ENCODE measurements at places on chromosomes 1 and 21. TPM values are rescaled to one million over a fixed set of nuclear protein-coding genes. Genes with fewer than 3 reads are reported as not detected.

- peak; percentile 11 for DNase-seq
Observed at GRCh38 chr1:231407547-231408396, 14.3 kb downstream of the EGLN1 start.

DNA sequence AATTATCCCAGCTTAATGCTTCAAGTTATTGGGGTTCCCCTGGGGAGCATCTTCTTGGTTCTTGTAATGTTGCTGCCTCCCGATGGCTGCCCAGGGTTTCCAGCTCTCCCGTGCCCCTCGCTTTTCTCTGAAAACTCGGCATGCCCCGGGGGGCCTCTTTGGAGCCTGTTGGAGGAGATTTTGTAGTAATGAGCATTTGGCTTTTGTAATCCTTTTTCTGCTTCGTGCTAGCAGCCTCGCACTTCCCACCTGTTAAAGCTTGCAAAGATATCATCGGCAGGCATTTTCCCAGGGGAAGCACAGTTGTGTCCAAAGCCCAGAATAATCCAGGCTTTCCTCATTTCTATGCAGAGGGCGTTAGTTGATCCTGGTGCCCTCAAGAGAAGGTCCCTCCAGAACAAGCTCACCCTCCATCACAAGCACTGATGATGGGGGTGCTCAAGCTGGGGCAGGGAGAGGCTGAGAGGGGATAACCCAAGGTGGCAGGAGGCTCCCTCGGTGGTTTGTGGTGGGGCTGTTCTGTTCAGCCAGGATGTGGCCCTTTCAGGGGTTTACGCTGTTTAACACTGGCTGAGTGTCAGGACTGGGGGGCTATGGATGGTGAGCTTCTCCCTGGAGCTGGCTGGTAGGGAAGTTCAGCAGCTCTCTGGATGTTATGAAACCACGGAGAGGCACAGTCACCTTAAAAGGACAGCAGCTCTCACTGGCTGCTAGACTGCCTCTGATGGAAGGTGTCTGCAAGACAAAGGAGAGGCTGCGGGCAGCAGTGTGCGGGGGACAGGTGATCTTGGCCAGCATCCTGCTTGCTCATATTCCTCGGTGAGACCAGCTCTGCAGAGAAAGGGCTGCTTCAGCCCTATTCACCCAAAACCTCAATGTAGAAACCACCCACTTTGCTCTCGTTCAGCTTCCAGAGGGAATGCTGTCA lies 477.1 kb upstream of the VAMP3 start:
- DNase-seq = peak; percentile 11

DNA sequence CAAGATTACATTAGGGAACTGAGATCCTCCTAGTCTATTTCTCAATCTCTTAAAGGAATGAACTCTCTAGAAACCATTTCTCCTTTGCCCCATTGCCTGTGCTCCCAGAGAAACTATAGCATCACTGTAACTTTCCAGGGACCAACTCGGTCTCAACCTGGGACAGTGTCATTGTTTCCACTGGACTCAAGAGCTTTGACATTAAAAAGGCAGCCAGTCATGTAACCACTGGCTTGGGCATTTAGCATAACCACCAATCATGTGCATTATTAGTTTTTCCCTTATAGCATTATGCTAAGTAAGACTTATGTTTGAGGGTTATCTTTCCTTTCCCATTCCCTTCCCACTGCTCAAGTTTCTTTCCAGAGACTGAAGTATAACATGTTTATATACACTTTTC lies 18.2 kb downstream of the TEX38 start:
- no peak for DNase-seq

The USH2A gene
- 0.12 TPM for polyA plus RNA-seq

DNA sequence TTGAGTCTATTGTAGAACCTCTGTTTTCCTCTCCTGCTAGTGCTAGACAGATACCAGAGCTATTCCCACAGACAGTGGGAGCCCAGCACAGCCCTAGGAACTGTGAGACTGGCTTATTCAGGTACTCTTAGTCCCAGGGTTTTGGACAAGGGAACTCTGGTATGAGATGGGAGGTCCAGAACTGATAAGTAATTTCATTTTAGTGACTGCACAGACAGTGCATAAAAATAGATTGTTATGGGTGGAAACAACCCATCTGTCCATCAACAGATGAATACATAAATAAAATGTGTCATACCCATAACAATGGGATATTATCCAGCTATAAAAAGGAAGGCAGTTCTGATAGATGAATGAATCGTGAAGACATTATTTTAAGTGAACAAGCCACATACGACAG lies 9.0 kb downstream of the EPS8L3 start:
- DNase-seq = no peak

The TLCD4 gene
- 7.3 TPM for polyA plus RNA-seq

DNA sequence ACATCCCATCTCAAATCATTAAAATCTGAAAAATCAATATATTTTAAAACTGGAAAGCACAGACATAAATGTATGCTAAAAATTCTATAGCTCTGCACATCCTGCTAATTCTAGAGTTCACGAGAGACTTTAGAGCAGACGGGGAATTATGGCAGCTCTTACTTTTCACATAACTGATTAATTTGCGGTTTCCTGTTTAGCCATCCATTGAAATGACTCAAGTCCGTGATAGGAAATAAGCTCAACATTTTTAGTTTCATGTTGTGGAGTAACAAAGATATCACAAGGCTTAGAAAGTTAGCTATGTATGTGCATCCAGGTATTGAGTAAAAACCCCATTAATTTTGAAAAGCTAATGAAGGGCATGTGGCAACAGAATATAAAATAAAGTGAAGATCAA lies 123.2 kb downstream of the SMYD2 start:
- no peak for DNase-seq

The ALPL gene
- 2.8 TPM for polyA plus RNA-seq

The FOXD2 gene
- polyA plus RNA-seq = 0.18 TPM

The GPR89A gene
- polyA plus RNA-seq = 14.4 TPM

The FCRL6 gene
- polyA plus RNA-seq = 0.08 TPM

GRCh38 chr1:227521782-227522181 lies 41.6 kb upstream of the ZNF678 start:
- no peak for DNase-seq

DNA sequence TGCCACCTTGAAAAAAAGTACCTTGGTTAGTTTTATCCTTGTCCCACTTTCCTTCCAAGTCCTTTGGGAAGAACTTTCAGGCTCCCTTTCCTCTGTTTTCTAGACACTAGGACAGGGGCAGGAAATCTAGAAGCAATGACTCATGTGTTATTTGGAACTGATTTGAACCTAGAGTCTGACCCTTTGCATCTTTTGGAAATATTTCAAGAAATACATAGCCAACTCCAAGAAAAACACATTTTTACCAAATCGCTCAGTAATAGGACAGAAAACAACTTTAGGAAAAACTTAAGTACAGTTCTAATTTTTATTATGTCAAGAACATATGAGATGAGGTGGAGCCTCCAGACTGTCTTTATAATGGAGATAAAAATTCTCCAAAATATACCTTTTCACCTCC lies 292.4 kb downstream of the PTBP2 start:
- peak; percentile 74 for DNase-seq

DNA sequence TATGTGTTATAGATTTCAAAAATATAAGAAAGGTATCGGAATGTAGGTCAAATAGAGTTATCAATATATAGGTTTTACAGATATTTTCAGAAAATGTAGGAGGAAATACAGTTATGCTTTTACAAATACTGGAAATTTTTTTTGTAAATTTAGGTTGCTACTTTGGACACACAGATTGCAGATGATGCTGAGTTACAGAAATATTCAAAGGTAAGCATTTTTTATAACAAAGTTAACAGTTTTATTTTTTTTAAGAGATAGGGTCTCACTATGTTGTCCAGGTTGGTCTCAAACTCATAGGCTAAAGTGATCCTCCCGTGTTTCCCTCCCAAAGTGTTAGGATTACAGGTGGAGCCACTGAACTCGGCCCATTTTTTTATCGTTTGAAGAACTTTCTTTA lies 66.0 kb downstream of the PATJ start:
- DNase-seq = no peak

The NTPCR gene
- polyA plus RNA-seq = 39.6 TPM

DNA sequence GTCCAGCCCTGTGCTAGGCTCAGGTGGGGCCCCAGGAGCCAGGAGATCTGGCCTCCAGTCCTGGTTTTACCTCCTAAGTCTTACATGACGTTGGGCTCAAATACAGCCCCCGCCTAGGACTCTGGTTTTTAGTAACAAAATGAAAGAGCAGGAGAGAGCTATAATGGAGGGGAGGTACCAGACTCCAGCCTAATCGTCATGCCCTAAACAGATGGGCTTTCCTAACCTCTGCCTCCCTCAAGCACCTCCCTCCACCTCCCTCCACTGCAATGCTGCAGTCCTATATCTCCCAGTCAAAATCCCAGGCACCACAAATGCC lies 28.6 kb downstream of the TTC39A start:
- no peak for DNase-seq

DNA sequence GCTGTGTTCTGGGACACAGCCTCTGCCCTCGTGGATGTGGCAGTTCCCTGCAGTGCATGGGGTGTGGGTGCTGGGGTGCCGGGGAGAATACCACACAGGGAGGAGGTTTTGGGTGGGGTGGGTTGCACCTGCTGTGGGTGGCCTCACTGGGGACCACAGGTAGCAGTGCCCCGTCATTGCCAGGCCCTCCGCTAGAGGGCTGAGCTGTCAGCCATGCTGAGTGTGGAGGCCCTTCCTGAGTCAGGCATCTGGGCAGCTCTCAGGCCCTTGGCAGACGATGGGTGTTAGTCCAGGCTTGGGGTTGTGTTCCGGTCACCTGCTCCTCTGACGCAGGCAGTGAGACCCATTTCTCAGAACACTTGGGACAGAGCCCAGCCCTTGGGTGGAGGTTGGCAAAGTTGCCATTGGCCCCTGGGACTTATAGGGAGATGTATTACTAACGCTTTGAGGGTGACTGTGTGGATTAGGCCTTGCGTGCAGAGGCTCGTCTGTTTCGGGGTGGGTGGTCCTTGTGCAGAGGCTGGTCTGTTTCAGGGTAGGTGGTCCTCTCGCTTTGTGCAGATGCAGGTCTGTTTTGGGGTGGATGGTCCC lies 23.9 kb downstream of the PCNT start:
- peak; percentile 24 for DNase-seq

DNA sequence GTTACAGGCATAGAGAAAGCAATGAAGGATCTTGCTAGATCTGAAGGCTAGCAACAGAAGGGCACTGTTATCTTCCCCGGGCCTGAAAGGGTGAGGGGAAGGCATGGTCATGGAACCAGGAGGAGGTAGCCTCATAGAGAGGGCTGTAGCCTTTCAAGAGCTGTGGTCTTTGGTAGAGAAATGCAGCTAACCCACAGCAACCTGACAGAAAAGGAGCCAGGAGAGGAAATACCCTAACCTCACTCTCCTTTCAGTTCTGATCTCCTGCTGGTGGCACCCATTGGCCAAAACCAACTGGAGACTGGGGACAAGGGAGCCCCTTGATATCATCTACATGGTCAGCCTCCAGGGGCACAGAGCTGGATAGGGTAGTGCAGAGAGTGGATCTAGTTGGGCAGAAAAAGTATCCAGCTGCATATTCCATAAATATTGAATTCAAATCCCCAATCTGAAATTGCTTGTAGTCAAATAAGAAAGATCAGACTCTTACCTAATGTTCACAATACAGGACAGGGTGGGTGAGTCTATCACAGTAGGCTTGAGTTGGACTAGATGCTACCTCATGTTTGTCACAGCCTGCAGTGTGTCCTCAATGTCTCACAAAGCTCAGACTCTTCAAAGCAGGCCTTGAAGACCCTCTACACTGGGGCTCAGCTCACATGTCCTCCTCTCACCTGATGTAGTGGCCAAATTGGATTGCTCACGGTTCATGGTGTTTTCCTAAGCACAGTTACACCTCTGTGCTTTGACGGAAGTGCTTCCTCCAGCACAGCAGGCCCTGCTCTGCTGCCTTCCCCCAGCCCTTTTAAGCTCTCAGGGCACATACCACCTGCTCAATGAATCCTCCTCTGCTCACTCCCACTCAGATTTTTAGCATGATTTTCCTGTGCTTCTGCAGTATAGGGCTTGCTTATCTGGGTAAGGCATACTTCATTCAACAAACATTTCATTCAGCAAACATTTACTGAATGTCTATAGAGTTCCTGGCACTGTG lies 74.1 kb upstream of the JUN start:
- DNase-seq = no peak

- DNase-seq = no peak
Observed at GRCh38 chr1:56167596-56167995, 411.8 kb downstream of the PLPP3 start.

DNA sequence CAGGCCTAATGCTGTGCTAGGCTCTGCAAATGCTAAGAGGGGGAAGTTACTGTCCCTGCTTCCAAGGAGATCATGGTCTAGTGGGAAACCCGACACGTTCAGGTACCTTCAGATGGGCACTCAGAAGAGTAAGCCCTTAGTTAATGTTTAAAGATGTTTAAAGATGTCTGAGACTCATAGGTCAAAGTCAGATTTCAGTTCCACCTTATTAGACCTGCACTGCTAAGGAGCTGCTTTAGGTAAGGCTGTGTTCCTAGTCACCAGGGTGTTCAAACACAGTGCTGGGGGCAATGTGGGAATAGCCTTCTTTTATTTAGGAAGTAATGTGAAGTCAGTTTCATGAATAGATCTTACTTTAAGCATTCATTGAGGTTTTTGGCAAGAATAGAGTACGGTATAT lies 3.8 kb upstream of the RUSC1 start:
- no peak for DNase-seq

The CCDC24 gene
- polyA plus RNA-seq = 1.3 TPM

The LGR6 gene
- polyA plus RNA-seq = 0.88 TPM

GRCh38 chr1:100713626-100714025 lies 5.9 kb upstream of the VCAM1 start:
- DNase-seq = no peak

- DNase-seq = no peak
Observed at GRCh38 chr1:220077887-220078286, 11.7 kb downstream of the BPNT1 start.

The OR2T35 gene
- not detected for polyA plus RNA-seq

GRCh38 chr1:83996191-83996590 lies 2.7 kb downstream of the TTLL7 start:
- no peak for DNase-seq

The CLEC20A gene
- not detected for polyA plus RNA-seq

- DNase-seq = peak; percentile 67
Observed at GRCh38 chr21:29238967-29239290, 59.8 kb upstream of the BACH1 start.
